ENCODE measurements at places on chromosomes 11 and 22.
A peak's percentile ranks its signal among the peaks of the same experiment; 100 is the strongest.

DNA sequence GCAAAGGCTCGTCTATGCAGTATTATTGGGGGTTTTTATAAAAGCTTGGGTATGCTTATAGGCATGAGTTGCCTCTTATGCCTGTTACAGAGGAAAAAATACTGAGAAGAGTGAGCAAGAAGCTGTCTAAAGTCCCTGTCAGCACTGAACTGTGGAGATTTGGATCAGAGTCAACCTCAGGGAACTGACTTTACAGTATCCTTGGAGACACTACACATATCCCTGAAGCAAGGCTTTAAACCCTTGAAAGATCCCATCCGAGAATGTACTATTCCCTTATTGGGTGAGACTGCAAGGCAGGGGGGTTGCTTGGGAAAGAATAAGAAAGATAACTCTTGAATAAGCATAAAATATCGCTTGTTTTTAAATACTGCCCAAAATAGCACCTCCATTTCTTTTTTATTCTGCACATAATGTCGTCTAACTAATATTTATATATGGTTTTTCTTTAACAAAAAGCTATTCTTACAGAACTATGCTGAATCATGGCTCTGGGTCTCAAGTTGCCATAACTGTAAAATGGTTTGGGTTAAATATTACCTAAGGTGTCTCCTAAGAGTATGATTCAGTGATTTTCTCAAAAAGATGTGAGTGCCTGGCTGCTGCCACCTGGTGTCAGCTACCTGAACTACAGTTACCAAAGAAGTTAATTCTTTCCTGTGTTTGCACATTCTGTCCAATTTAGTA, 1062.8 kb downstream of the DLG2 start:
- no peak for DNase-seq

DNA sequence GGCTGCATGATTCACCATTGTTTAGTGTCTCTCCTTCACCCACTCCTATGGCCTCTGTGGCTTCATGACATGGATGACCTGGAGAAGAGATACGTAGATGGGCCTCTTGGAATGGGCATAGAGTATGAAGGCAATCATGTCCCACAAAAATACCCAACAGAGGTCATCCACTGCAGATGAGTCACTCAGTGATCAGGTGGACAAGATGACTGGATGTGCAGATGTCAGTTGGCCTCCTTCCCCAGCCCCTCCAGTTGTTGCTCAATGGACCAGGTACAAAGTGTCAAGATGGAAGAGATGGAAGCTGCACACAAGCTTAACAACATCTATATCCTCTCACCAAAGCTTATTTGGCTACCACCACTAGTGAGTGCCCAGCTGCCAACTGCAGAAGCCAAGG, 41.0 kb upstream of the CLPB start:
- DNase-seq: no peak

DNA sequence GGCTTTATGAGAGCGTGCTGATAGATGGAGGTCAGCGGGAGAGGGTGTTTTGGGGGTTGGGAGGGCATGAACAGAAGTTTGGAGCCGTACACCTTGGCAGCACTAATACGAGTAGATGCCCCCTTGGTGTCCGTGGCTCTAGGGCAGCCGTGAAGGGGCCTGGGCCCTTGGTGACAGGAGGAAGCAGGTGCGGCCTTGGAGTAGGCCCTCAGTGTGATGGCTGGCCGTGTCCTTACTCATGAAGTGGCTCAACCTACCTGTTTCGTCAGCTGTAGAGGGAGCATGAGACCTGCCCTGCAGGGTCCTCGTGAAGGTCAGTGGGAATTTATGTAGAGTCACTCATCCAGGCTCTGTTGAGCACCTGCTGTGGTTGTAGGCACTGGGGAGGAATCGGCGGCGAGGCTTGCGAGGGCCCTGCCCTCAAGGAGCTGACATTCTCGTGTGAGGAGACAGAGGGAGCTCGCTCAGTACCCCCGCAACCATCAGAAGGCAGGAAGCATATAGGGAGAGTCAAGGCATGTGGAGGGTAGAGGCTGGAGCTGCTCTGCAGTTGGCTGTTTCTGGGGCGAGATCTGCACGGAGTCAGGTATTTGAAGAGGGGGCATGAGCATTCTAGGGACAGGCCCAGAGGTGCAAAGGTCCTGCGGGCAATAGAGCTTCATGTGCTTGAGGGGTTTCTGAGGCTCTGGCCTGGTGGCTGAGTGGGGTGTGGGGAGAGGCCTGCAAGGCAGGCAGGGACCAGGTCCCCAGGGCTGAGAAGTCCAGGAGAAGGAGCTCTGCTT, 39.6 kb downstream of the TBC1D22A start:
- no peak for DNase-seq

DNA sequence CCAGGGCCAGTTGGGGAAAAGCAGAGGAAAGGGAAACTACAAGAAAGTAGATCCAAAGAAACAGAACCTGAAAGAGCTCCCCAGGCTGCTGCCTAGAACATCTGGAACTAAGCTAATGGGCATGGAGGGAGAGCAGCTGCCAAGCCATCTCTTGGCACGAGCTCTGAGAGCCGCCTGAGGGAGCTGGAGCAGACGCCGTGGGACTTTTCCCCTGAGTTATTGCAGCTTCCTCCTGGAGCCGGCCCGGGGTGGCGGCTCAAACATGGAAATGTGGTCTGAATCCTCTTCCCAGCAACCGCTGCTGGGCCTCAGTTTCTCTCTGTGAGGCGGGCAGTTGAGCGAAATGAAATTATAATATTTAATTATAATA, 41.8 kb downstream of the LIF start:
- no peak for DNase-seq

- DNase-seq: no peak
Observed at GRCh38 chr22:50456466-50457234, 18.2 kb downstream of the SBF1 start.

GRCh38 chr22:46761017-46761416, 1.4 kb upstream of the TBC1D22A start:
- no peak for DNase-seq

GRCh38 chr11:35458846-35459245, 39.5 kb upstream of the SLC1A2 start:
- DNase-seq: no peak

DNA sequence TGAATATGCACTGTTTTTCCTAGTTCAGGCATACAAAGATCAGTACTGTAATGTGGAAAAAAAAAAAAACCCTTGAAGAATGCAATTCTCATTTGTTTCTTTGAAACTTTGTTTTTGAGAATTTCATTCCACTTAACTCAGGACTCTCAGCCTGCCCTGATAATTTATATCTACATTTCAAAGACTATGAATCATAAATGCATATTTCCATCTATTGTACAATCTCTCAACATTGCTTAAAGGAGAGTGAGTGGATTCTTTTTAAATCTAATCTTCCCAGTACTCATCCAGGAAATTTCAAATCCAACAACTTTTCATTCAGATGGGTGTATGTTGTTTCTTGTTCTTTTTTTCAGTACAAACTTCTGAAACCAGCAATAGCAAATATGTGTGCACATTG, 322.2 kb upstream of the DDI1 start:
- DNase-seq: no peak

DNA sequence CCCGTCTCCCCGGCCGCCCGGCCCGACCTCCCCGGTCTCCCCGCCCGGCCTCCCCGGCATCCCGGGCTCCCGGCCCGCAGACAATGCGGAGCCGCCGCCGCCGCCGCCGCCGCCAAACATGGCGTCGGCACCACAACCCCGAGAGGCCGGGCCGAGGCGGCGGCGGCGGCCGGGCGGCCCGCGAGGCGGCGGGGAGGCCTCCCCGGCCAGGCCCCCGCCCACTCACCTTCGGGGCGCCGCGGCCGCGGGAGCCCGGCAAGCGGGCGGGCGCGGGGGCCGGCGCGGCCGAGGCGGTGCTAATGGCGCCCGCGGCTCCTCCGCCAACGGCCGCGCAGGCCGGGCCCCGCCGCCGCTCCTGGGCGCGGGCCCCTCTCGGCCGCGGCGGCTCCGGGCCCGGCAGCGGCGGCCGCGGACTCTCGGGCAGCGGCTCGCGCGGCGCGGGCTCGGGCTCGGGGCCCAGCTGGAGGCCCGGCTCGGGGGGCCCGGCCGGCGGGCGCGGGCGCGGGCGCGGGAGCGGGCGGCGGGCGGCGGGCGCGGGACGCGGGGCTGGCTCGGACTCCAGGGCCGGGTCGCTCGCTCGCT, 311 bp downstream of the BRD1 start:
- no peak for DNase-seq

DNA sequence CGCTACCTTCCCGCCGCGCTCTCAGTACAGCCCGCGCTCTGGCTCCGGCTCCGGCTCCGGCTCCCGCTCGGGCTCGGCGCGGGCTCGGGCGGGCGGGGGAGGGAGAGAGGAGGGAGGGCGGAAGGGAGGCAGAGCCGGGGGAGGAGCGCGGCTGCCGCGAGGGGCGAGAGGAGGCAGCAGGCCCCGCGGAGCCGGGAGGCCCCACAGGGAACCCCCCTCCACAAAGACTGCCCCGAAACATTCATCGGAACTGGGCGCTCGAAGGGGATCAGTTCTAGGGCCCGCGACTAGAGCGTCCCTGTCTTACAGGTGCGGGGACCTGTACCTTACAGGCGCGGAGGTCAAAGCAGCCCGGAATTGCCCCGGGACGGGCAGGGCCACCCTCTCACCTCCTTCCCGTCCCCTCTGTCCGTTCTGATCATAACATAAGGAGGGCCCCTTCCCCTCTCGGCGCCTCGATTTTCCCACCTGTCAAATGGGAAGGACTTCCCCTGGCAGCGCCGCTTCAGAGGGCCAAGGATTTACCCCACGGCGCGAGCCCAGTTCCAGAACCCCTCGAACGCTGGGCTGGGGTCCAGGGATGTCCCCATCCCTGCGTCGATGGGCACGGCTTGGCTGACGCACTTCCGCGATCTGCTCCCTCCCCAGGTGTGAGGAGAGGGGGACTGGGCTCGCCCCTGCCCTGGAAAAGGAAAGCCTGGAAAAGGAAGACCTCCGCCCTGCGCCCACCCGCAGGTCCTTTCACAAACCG, at the start of gene SHISA8:
Gene SHISA8, minus strand, starts transcription at position 40 of the 751 bp plus-strand sequence. CDS start 407 bp downstream, outside the sequence.
- DNase-seq: peak; percentile 47

GRCh38 chr22:25104367-25104766, 95.3 kb upstream of the CRYBB3 start:
- DNase-seq: no peak

DNA sequence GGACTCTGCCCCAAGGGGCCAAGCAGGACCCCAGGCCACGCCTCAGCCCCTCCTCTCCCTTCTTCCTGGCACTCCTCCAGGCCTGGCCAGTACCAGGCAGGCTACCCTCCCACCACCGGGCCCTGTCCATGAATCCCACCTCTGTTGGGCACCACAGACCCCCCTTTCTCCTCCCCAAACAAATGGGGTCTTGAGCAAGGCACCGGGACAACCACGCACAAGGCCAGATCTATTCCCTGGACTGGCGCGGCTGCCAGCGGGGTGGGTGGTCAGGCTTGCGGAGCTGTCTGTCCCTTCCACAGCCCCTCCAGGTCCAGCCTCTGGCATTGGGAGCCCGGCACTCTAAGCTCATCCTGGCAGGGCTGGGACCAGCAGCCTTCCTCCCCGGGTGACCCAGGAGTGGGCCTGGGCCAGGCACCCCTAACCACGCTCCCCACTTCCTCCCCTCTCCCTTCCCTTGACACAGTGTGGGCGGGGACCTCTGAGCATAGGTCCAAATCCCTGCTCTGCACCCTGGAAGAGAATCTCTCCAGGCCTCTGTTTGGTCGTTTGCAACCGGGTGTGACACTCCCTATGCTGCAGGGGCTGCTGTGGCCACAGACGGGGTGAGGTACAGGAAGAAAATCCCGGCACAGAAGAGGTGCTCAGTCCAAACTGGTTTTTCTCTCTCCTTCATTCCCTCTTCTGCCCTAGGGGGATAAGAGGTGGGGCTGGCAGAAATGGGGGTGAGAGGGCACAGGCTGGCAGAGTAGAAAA, 14.6 kb downstream of the ELFN2 start:
- no peak for DNase-seq

GRCh38 chr22:46171940-46172339, 21.6 kb downstream of the PPARA start:
- no peak for DNase-seq

- no peak for DNase-seq
Observed at GRCh38 chr11:3156282-3156660, 8.8 kb downstream of the OSBPL5 start.

- DNase-seq: no peak
Observed at GRCh38 chr11:29490938-29491337, 525.9 kb downstream of the KCNA4 start.

- DNase-seq: peak; percentile 86
Observed at GRCh38 chr22:46150655-46151477, 540 bp downstream of the PPARA start.

DNA sequence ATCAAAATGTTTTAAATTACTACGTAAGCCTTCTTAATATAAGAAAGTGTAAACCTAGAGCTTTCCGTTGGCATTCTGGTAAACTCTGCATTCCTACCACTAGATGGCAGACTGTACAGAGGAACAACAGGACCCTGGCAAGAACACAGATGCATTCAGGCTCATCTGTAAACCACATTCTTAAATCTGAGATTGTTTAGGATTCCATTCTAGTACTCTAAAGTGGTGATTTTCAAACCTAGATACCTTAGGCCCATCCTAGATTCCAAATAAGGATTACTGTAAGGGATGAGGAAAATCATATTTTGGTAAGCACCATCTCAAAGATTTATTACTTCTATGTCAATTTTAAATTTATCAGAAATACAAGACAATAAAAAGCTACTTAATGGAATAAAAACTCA, 26.9 kb downstream of the PICALM start:
- DNase-seq: peak; percentile 30

- DNase-seq: no peak
Observed at GRCh38 chr11:83162377-83162776, 5.4 kb downstream of the PCF11 start.

- no peak for DNase-seq
Observed at GRCh38 chr11:117618302-117618981, 178.6 kb downstream of the DSCAML1 start.

- no peak for DNase-seq
Observed at GRCh38 chr11:5368502-5369043, 15.0 kb upstream of the OR51M1 start.

DNA sequence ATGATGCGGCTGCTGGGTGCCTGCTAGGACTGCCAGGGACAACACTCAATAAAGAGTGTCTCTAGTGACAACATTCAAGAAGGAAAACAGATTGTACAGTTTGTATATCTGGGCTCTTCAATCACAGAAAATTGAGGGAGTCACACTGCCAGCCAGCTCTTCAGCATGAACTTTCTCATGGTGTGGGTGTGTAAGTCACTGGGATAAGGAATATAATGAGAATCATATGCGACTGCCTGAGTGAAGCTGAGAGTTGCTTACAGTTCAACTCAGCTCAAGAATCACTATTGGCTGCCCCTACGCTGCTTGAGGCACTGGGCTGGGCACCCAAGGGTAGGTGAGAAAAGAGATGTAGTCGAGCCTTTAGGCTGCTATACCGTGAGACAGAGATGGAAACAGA, 328.1 kb upstream of the PITPNB start:
- DNase-seq: no peak

GRCh38 chr22:45499746-45500145, 2.9 kb upstream of the FBLN1 start:
- no peak for DNase-seq

- no peak for DNase-seq
Observed at GRCh38 chr22:43530349-43531201, 118.8 kb downstream of the MPPED1 start.

DNA sequence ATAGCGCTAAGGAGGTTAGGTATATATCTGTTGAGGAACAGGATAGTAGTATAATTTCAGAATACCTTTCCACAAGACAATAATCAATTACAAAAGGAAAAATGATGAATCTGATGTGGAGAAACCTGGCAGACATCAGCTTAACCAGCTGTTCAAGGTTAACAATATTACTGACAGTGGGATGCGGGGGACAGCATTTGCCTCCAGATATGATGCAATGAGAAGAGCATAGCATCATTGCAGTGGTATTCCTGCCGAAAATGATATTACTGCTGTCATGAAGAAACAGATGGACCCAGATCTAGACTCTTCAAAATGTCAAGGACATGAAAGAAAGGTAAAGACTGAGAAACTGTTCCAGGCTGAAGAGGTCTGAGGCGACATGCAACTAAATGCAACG, 49.7 kb downstream of the RBFOX2 start:
- no peak for DNase-seq

All from CD8-positive, alpha-beta T cell (primary cell).